ENCODE measurements at places on chromosomes 16 and 17.

DNA sequence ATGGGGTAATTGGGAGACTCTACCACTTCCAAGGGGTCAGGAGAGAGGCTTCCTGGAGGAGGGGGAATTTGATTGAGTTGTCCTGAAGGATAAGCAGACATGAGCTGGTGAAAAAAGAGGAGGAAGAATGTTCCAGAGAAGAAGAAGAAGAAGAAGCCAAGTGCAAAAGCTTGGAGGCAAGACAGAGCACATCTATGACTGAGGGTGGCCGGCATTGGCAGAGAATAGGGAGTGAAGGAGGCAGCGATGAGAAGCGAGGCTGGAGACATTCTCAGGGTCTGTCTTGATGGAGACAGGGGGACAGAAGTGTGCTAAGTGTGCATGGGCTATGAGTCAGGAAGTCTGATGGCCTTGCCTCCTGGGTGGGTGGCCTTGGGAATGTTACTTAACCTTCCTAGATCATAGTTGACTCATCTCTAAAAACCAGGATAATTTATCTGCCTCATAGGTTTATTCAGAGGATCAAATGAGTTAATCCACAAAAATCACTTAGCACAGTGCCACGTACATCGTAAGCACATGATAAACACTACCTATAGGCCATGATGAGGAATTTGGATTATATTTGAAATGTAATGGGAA lies 171.7 kb downstream of the ABCC12 start:
- no peak for DNase-seq

DNA sequence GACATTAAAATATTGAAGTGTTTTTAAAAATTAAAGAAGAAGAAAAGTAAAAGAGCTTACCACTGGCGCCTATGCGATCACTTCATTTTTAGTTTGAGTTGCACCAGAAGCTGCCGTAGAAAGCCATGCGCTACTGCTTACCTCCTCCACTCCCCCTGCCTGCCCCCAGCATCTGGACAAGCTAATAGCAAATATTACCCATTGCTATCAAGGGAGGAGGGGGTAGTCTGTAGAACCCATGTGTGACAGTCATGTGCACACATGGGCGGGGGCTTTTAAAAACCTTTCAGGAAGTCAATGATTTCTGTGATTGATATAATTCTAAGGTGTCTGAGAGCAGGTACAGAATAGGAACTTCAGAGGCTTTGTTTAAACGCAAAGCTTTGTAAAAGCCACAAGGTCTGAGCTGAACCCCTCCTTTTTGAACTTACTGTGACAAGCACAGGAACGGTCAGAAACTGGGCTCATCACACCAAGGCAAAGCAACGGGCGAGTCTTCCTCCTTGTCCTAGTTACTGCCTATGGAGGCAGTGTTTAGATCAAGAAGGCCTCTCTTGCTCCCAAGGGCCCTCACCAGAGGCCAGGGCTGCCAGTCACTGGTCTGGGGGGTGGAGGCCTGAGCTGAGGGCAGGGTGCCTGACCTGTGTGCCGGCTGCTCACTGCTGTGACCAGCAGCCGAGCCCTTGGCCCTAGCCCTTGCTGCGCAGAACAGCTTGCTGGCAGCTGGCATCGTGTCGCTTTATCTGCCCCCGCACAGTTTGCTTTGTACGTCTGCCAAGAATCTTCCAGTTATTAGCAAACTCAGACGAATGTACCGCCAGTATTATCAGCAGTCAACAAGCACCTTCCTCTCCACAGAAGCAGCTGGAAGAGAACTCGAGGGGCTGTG lies 15.0 kb downstream of the GINS2 start:
- no peak for DNase-seq

- DNase-seq: no peak
These were observed 5.1 kb downstream of the CBX8 start for GRCh38 chr17:79791735-79792161.

GRCh38 chr16:22848451-22848850 lies 34.5 kb downstream of the HS3ST2 start:
- no peak for DNase-seq

- no peak for DNase-seq
These were observed 19.2 kb downstream of the MXRA7 start for GRCh38 chr17:76691379-76692191.

DNA sequence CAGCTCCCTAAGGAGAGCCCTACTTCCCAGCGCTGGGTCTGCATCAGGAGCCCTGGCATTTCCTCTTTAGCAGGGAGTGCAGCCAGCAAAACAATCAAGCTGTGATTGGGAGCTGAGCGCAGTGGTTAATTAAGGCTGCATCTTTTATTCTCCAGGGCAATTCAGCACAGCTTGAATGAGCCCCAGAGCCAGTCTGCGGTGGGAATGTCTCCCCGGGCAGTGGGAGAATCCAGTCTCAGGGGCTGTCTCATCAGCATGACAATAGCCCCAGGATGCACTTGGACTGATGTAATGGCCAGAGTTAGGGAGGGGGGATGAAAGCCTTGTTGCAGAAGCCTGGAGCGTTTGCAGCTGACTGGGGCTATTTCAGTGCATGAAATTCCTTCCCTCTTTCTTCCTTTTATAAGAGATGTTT lies 292.6 kb upstream of the SOX9 start:
- peak; percentile 88 for DNase-seq

DNA sequence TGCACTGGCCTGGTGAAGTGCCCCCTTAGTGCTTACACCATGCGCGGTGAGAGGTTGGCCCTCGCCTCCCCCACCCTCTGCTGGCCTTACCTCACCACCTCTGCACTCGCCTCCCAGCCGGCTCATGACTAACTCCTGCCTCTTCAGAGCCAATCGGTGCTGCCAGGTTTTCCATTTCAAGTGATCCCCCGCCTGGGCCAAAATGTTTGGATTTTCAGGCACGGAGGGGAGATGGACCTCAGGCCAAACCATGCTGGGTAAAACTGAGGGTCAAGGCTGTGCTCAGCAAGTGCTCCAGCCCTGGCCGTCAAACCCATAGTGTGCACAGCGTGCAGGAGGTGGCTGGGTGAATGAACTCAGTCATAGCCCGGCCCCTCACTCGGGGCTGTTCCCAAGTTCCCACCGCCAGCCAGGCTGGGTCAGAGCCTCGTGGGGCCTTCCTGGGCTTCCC lies 175.4 kb downstream of the SEC14L1 start:
- peak; percentile 39 for DNase-seq

- DNase-seq: no peak
These were observed 578 bp downstream of the PGAP6 start for GRCh38 chr16:381012-381788.
